HFFc6 (cell line): ENCODE measurements at places on chromosomes 2 and 18.
A peak's percentile ranks its signal among the peaks of the same experiment; 100 is the strongest.

DNA sequence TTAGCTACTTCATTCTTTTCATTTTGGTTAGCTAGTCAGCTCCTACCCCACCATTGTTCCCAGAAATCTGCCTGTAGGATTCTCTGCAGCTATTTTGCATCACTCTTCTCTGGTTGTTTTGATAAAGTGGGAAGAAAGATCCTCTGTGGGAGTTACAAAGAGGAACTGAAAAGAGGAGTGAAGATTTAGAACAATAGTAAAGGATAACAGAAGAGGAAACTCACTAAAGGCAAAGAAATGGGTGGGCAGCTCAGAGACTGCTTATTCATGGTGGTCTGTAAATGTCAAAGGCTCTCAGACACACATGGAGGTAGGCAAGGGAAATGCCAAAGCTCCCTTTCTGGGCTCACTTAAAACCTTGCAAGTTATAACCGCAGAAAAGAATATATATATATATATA, 17.2 kb upstream of the CD207 start:
- no peak for DNase-seq

GRCh38 chr2:101995804-101996203, 4.0 kb downstream of the IL1R2 start:
- DNase-seq = no peak

DNA sequence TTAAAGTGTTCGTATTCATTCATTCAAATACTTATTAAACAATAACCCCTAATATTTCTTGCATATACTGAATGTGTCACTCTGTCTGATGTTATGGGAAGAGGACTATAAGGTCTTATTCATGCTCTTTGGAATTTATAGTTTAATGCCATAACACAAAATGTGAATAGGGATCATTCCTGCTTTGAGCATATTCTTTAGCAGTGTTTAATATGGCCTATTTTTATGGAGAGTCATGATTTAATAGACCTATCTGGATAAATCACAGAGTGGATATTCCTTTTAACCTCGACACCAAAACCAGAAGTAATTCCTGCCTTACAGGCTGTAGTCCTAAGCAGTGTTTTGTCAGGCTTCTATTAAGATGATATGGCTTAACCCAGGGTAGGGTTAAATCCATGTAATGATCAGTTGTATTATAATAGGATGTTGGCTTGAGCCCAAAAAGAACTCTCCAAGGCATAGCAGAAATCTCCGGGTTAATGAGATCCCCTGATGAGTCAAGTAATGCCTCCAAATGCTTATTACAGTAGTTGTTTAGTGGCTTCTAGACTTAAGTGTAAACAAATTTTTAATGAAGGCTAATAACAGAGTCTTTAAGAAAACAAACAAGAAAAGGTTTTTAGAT, 54.3 kb downstream of the GULP1 start:
- DNase-seq = peak; percentile 7

GRCh38 chr18:65859075-65859474, 108.3 kb downstream of the CDH7 start:
- DNase-seq = no peak

DNA sequence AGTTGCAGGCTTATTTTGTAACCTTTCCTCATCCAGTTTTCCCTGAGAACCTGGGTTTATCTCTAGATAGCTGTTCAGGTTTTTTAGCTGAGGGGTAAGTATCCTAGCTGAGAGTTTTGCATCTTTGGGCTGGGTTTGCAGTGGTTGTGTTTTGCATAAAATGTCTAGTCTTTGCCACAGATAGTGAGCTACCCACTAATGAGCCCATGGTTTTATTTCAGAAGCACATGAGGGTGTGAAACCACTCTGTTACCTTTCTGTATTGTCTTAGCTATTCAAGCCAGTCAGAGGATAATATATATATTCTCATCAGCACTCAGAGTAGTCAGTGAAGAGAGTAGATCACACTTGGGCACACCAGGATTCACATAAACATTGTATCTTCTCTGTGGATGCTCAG, 24.6 kb upstream of the TXNDC2 start:
- no peak for DNase-seq

DNA sequence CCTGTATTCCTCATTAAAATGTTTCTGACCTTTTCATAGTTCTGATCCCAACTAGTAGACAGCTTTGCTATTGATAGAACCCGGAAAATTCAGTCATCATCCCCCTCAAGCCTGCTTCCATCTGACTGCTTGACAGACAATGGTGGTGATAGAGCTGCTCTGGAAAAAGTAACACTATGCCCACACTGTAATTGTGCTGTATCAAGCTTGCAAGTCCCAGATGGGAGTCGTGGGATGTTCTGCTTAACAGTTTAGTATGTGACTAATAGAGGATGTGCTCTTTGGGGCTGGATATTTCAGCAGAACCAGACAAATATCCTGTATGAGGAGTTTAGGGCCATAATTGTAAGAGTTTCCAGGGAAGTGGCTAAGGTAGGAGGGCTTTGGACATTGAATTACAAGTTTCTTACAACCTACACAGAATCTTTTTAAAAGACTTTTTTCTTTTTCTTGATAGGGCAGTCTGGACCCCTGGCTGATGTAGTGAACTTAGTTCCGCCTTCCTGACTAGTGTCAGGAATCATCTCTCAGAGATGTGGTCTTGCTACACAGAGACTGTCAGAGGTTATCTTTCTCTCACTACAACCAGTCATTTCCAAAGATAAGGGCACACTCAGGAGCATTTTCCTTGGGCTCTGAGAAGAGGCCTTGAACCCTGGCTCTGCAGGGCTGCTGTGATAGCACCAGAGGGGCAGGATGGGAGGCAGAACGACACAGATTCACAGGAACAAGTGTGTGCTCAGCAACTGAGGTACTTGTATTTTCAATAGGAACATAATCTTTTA, 158.0 kb upstream of the RBMS1 start:
- no peak for DNase-seq

DNA sequence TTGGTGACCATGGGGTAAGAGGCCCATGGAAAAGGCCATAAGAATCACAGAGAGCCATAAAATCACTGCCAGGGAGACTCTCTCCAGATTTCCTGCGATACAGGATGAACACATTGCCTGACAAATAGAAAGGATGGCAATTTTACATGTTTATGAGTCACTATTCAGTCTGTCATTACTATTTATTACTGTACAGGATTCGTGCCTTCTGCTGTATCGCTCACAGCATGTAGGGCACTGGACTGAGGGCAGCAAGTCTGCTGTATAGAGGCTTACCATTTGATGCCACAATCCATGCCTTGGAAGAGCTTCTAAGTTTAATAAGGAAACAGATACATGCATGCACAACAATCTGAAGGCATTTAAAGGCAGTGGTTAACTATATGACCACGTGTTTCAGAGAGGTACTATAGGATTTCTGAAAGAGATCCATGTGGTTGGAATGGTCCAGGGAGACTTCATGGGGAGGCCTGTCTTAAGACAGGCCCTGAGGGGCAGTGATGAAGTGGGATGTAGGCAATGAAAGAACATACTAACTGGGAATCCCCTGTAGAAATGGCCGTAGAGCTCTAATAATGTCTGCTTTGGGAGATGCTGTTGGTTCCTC, 702.4 kb upstream of the RAB6C start:
- DNase-seq = no peak

DNA sequence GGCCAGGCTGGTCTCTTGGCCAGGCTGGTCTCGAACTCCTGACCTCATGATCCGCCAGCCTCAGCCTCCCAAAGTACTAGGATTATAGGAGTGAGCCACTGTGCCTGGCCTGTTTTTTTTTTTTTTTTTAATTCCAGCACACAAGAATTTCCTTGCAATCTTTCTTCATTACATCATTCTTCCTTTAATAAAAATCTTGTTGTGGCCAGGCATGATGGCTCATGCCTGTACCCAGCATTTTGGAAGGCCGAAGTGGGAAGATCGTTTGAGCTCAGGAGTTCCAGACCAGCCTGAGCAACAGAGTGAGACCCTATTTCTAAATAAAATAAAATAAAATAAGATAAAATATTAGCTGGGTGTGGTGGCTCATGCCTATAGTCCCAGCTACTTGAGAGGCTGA, 21.4 kb upstream of the PLEKHM3 start:
- DNase-seq = peak; percentile 10

DNA sequence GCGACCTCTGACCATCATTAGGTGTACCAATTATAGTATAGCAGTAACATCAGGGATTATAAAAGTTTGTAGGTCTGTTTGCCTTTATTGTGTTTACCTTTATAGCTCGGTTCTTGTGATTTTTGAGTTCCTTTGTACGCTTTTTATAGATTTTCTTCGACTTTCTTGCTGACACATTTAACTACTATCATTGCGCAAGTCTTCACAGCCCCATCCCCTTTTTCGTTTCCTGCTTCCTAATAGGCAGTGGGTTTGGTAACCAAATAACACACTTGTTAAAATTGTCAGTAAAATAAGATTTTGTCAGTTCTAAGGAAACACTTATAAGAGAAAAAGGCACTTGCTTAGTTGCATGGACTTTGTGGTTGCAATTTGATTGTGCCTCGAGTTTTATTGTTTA, 541.5 kb downstream of the LRP1B start:
- no peak for DNase-seq

- no peak for DNase-seq
Observed at GRCh38 chr2:48530033-48530811, at the start of gene STON1. Gene STON1, plus strand, starts transcription at chr2:48530154. Its CDS starts 50,480 bp downstream, at chr2:48580634.

- DNase-seq = no peak
Observed at GRCh38 chr2:2570360-2570759, 239.3 kb upstream of the MYT1L start.

DNA sequence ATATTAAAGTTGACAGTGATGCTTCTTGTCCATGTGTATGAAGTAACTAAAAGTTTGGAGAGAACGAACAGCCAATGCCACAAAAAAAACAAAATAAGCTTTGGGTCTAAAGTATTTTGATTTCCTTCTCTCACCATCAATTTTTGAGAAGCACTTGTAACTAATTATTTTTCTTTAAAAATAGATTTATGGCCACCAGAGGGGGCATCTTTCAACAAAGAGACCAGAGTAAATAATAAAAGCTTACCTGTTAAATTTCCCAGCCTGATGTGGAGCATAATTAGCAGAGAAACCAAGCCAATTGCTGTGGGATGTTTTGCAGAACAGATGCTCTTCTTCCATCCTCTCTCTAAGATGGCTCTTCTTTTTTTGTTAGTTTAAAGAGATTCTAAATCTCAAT, 29.0 kb downstream of the LINC00305 start:
- DNase-seq = no peak

DNA sequence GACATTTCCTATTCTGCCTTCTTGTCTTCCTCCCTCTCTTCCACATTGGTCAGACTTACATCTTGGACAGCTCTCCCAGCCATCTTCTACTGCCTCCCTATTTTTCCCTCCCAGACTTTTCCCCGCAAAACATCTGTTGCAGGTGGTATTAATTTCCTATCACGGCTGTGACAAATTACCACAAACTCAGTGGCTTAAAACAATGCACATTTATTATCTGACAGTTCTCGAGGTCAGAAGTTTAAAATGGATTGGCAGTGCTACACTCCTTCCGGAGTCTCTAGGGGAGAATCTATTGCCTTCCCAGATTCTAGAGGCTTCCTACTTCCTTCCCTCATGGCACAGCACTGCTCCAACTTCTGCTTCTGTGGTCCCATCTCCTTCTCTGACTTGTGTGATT, 33.3 kb downstream of the STRADB start:
- DNase-seq = no peak

DNA sequence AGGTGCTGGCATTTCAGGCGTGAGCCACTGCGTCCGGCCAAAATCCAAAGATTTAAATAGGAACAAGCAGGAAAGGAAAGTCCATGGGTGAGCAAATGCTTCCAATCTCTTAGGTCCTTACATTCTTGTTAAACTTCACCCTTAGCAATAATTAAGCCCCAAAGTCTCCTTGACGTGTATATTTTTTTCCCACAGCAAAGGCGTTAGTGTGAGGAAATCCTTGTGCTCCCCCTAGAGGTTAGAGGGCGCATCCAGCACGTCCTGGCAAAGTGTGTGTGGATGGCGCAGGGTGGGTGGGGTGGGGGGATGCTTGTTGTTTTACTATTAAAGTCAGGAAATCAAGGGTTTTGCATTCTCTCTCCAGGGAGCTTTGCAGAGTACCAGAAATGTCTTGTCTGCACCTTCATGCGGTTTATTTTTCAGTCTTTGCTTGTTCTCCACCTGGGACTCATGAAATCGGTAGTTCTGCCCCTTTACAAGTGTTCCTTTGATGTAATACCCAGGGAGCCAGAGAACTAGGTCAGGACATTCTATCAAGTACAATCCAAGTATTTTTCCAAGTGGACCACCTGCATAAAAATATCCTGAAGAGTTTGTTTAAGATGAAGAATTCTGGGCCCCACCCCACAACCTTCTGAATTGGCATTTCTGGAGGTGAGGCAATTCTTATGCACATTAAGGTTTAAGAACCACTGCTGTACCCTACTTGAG, 22.2 kb upstream of the ITSN2 start:
- peak; percentile 50 for DNase-seq

DNA sequence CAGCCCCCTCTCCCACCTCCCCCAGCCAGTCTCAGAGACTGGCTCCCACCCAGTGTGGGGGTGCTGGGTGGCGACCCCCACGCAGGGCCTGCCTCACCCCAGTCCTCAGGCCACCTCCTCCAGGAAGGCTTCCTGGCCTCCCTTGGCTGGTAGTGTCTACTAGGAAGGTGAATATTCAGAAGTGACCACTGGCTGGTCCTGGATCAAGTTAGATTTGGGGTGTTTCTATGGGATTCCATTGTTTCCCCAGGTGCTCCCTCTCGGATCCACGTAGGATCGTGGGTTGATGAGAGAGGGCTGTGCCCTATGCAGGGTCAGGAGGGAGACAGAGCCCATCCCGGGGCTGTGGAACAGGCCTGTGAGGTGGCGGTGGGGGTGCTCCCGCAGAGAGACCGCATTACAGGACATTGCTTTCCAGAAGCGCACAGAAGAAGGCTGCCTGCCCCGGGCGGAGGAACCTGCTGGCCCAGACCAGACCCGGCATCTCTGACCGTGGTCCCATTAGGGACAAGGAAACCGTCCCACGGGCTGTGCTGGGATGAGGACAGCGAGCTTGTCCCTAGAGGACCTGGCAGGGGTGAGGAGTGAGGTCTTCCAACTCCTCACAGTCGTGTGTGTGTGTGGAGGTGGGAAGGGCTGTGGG, 3.3 kb downstream of the PDCD1 start:
- DNase-seq = no peak

GRCh38 chr2:239949075-239949474, 76.1 kb downstream of the NDUFA10 start:
- DNase-seq = no peak

- DNase-seq = no peak
Observed at GRCh38 chr18:73780218-73780617, 367.4 kb downstream of the FBXO15 start.

DNA sequence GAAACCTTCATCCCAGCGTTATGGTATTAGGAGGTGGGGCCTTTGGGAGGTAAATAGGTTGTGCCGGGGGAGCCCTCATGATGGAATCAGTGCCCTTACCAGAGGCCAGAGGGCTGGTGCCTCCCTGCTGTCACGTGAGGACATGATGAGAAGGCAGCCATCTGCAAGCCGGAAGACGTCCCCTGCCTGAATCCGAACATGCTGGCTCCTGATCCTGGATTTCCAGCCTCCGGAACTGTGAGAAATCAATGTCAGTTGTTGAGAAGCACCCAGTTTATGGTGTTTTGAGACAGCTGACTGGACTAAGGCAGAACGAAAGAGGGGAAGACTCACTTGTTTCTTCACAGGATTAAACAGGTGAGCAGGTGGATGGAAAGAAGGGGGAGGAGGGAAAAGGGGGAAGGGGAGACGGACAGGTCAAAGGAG, 13.0 kb upstream of the KLF11 start:
- no peak for DNase-seq
